ENCODE measurements at places on chromosomes 4 and X.

GRCh38 chr4:46432923-46433322 is 43.0 kb upstream of the GABRA2 start:
- DNase-seq, result no peak

DNA sequence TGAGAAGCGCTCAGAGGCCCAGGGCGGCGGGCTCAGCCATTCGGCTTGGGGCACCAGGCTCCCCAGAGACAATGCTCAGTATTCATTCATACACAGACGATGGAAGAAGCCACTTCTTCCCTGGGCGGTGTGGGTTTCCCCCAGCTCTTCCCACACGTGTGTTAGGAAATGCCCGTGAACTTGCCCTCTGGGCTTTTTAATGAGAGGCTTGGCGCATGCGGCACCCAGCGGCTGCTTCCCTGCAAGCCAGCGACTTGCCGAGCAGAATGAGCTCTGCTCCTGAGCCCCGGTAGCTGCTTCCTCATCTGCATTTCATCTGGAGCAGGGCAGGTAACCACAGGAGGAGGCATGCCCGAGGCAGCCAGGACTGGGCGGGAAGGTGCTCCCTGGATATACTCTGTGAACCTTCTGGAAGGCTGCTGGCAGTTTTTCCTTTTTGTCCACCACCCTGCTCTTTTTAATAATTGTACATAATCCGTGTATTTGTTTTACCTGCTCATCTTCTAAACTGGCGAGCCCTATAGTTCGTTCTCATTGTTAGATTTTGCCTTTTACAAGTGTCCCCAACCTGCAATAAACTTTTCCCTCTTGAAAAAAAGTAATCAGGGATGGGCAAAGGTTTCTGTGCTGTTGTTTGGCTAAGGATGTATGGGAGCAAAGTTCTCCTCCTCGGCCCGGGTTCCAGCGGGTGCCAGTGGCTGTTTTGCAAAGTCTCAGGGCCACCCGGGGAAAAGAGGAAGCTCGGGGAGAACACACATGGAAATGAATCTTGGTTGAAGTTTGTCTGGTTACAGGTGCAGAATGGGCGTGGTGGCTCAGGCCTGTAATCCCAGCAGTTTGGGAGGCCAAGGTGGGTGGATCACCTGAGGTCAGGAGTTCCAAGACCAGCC is 178.8 kb downstream of the DCLK2 start:
- no peak for DNase-seq

- no peak for DNase-seq
These were observed 101.1 kb downstream of the PPP2R2C start for GRCh38 chr4:6371271-6371670.

DNA sequence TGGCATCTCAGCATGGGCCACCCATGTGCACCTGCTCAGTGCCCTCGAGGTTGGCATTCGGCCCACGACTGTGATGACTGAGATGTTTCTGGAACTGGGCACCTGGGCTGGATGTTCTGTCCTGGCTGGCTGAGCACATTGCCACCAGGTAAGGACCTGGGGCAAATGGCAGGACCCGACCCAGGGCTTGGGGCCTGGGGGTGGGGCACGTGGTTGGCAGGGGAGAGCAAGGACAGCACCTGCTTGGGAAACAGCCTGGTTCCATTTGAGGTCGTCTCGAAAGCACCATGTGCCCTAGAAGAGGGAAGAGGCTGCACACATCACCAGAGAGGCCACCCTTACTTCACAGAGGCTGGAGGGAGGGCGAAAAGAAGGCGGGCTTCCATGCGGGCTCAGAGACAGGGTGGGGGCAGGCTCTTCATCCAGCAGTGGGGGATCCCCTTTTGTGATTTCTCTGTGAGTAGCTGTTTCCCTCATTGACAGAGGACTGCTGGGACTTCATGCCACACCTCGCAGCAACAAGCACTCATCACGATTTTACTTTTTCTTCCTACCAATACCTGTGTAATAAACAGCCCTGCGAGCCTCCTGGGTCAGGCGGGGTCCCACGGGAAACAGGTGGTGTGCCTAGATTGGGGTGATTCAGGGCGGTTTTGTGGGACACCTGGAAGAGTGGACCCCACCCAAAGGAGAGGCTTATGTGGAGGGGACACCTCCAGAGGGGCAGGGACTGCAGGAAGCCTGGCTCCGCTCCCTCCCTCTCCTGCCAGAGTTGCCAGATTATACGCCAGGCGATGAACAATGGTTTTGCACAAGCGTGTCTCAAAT is 12.0 kb downstream of the TMEM187 start:
- DNase-seq, result peak; percentile 27

- DNase-seq, result no peak
These were observed 55.9 kb downstream of the AGA start for GRCh38 chr4:177386278-177386815.

- DNase-seq, result no peak
These were observed 28.7 kb upstream of the CASK start for GRCh38 chrX:41952102-41952501.

DNA sequence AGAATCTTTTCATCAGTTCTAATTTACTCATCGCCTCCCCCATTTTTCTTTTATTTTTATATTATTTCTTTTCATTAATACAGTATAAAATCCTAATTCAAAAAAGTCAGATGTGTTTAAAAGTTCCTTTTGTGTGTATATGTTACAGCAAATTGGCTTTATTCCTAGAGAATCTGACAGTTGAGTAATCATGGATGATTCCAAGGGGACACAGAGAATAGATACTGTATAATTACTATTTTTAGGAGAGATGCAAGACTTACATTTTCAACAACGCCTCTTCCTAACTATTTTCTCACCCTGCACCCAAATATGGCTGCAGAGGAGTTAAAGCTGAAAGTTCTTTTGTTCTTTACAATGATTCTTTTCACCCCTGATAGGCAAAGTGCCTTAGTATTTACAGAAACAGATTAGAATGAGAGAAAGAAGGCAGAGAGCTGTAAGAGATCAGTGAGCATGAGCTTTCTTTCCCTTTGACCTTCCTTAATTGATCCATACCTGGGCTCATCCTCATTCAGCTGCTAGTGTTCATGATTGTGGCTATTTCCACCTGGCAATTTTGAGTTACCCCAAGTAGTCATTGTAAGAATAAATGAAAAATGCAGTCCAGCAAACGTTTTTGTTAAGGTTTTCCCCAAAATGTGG is 210.8 kb downstream of the SLC4A4 start:
- DNase-seq, result no peak

DNA sequence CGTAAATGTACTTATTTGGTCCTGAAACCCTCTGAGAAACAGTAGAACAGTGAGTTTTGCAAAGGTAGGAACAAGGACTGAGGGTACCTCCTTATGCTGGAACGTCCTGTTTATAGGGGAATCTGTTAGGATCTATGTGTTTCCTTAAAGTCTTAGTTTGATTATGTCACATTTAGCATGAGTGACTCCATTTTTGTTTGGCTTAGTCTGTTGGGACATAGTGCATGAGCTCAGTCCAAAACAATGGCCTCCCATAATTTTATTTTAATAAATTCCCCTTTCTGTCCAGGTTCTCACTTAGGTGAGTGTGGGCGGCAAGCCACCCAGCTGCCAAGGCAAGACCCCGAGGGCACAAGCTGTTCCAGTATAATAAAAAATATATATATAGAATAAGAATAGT is 27.7 kb downstream of the HTT-AS start:
- DNase-seq, result no peak

DNA sequence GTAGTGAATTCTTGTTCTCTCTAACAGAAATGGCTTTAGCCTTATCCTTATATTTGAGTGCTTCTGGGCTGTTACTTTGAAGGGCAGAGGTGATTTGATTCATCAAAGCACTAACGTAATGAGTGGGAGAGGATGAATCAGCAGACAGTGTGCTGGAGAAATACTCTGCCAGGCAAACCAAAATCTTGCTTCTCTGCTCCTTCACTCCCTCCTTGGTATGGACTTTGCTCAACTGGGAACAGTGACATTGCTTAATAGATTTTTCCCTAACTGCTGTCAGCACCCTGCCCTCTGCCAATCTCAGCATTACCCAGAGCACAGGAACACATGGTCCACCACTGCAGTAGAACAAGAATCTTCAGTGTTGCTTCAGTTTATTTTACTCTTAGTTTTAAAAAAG is 56.0 kb downstream of the PDLIM5 start:
- no peak for DNase-seq

DNA sequence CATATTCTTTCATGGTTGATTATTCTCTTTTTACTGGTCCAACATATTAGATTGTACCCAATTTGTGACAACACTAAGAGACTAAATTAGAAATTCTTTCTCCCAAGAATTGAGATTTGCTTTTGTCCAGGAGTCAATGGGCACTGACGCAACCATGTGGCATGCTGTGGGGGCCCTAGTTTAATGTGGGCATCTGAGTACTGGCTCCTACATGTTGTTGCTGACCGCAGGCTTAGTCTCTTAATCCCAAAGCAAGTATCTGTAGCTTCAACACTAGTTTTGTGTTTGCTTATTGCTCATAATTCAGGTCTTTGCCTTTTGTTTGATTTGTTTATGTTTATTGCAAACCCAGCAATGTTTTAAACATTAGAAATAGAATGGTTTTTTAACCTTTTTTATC is 263.4 kb upstream of the NDST4 start:
- no peak for DNase-seq

DNA sequence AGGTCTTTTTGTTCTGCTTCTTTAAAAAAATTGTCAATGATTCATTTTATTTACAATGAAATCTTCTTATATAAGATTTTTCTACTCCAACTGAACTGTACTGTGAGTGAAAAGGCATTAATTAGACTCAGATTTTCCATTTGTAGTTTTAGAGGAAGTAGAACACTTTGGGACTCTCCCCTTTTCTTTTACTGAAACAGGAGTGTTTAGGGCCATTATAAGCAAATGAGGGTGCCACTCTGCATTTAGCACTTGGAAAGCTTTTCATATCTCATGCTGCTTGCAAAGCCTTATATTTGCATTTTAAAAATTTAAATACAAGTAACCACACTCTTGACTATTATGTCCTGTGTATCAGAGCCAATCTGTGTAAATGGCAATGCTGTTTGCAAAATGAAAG is 584.3 kb downstream of the KLHL13 start:
- no peak for DNase-seq

DNA sequence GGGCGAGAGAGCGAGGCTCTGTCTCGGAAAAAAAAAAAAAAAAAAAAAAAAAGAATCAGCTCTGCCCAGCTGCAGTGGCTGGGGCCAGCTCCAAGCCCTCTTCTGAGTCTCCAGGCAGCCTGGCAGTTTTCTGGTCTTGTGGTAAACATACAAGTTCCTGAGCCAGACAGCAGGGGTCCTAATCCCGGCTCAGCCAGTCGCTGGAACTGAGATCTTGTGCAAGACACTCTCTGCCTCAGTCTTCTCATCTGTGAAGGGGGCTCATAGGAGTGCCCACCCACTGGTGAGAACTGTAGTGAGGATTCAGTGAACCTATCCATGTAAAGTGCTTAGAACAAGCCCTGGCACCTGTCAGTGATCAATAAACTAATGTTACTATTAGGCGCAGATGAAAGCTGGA is 41.8 kb downstream of the C4orf50 start:
- no peak for DNase-seq

- DNase-seq, result no peak
These were observed 353.7 kb upstream of the SLC7A11 start for GRCh38 chr4:138595731-138596460.

- no peak for DNase-seq
These were observed 20.5 kb upstream of the LCORL start for GRCh38 chr4:18042012-18042411.
